Epithelial cell of proximal tubule (primary cell): ENCODE measurements at places on chromosomes 6 and 20. TPM values are rescaled to one million over a fixed set of nuclear protein-coding genes. Genes with fewer than 3 reads are reported as not detected.

The KHDC1L gene
- not detected in 2 replicates for total RNA-seq

The ZDHHC14 gene
- total RNA-seq: 8.8 and 21.4 TPM in 2 replicates

The MCHR2 gene
- total RNA-seq: not detected in 2 replicates

The GSTA4 gene
- 10.5 and 12.1 TPM in 2 replicates for total RNA-seq

The RCAN2 gene
- 1.4 and 5.3 TPM in 2 replicates for total RNA-seq

The EYS gene
- 0.06 and 0.07 TPM in 2 replicates for total RNA-seq

The SERAC1 gene
- 5.1 and 7.5 TPM in 2 replicates for total RNA-seq

The DACT2 gene
- total RNA-seq: 0.23 and 1.2 TPM in 2 replicates

The NHLRC1 gene
- total RNA-seq: 0.40 and 1.2 TPM in 2 replicates

The C20orf141 gene
- 1.1 TPM in 1 of 2 replicates, not detected in the other for total RNA-seq

The TINAG gene
- 14.1 and 17.9 TPM in 2 replicates for total RNA-seq

The BPIFA1 gene
- not detected in 2 replicates for total RNA-seq

The ETV7 gene
- 0.87 and 3.2 TPM in 2 replicates for total RNA-seq

The KIAA1755 gene
- 0.06 and 0.29 TPM in 2 replicates for total RNA-seq

The HTR1E gene
- total RNA-seq: not detected in 2 replicates

The HS3ST5 gene
- total RNA-seq: 0.17 TPM in 1 of 2 replicates, not detected in the other

The CLPSL1 gene
- total RNA-seq: not detected in 2 replicates

The SLC17A9 gene
- 17.4 and 19.5 TPM in 2 replicates for total RNA-seq

The NTSR1 gene
- total RNA-seq: 0.29 TPM in 1 of 2 replicates, not detected in the other

The FAM83B gene
- total RNA-seq: 18.1 and 19.8 TPM in 2 replicates

The RSPO3 gene
- 0.35 TPM in 1 of 2 replicates, not detected in the other for total RNA-seq

The BHLHE23 gene
- not detected in 2 replicates for total RNA-seq

The IL17F gene
- not detected in 2 replicates for total RNA-seq

The VIP gene
- total RNA-seq: not detected in 2 replicates

The MPIG6B gene
- not detected in 2 replicates for total RNA-seq

The TSPYL4 gene
- 8.5 and 10.5 TPM in 2 replicates for total RNA-seq

The FOXA2 gene
- not detected in 2 replicates for total RNA-seq

The IMPG1 gene
- total RNA-seq: not detected in 2 replicates

The TASP1 gene
- 4.8 and 5.9 TPM in 2 replicates for total RNA-seq

The GRM1 gene
- total RNA-seq: 0.51 TPM in 1 of 2 replicates, not detected in the other

The SLC25A27 gene
- 1.7 and 5.1 TPM in 2 replicates for total RNA-seq

The NINL gene
- 6.5 and 13.5 TPM in 2 replicates for total RNA-seq

The NMBR gene
- total RNA-seq: not detected in 2 replicates

The TTLL9 gene
- not detected in 2 replicates for total RNA-seq

The POLH gene
- total RNA-seq: 19.7 and 57.8 TPM in 2 replicates

The SLC17A2 gene
- total RNA-seq: not detected in 2 replicates

The BTNL2 gene
- total RNA-seq: 0.63 TPM in 1 of 2 replicates, not detected in the other

The ZNF334 gene
- 1.9 and 2.2 TPM in 2 replicates for total RNA-seq

The CST4 gene
- not detected in 2 replicates for total RNA-seq

The TMC2 gene
- total RNA-seq: not detected in 2 replicates

The CGA gene
- not detected in 2 replicates for total RNA-seq

The PGC gene
- total RNA-seq: not detected in 2 replicates

The RGS19 gene
- 19.7 and 21.8 TPM in 2 replicates for total RNA-seq

The TMEM200A gene
- 2.1 and 3.3 TPM in 2 replicates for total RNA-seq

The ADAM33 gene
- total RNA-seq: not detected in 2 replicates

The METTL24 gene
- total RNA-seq: 0.43 and 0.69 TPM in 2 replicates

The SLC22A16 gene
- total RNA-seq: 0.14 TPM in 1 of 2 replicates, not detected in the other

The SNTA1 gene
- total RNA-seq: 6.9 and 12.4 TPM in 2 replicates

The ASF1A gene
- total RNA-seq: 7.6 and 21.8 TPM in 2 replicates

The PROCR gene
- total RNA-seq: 39.3 and 56.6 TPM in 2 replicates

The SRXN1 gene
- 35.4 and 52.0 TPM in 2 replicates for total RNA-seq
